Effector CD8-positive, alpha-beta T cell (primary cell): ENCODE measurements at places on chromosomes 2 and 18.

DNA sequence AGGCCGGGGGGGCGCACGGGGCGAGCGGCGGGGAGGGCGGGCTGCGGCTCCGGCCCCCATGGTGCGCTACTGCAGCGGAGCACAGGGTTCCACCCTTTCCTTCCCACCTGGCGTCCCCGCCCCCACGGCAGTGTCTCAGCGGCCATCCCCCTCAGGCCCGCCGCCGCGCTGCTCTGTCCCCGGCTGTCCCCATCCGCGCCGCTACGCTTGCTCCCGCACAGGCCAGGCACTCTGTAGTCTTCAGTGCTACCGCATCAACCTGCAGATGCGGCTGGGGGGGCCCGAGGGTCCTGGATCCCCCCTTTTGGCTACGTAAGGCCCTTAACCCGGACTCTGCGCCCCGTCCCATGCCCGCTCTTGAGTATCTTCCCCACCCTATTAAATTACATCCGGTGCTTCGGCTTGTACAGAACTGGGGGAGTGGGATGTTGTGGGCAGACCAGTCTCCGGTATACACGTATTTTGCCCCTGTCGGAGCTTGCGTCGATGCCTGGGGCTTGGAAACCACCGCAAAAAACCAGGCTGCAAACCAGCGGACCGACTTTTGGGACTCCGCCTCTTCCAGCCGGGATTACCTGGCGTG lies 598 bp upstream of the WBP1 start:
- DNase-seq: peak; percentile 65

DNA sequence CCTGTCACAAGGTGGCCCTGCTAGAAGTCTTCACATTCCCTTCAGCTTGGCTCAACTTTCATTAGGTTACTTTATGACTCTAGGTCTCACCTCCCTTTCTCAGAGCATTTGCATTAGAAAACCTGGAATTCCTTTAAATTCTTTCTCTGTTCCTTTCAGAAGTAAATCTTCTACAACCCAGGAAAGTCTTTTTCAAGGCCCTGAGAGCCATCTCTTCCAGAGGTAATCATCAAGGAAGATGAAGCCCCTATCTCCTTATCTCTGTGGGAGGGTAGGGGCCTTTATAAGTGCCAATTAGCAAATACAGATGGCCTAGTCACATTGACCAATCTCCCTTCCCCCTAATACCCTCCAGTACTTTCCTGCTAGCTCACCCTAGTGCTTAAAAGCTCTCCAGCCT lies 848.0 kb upstream of the FAM98A start:
- DNase-seq: no peak

DNA sequence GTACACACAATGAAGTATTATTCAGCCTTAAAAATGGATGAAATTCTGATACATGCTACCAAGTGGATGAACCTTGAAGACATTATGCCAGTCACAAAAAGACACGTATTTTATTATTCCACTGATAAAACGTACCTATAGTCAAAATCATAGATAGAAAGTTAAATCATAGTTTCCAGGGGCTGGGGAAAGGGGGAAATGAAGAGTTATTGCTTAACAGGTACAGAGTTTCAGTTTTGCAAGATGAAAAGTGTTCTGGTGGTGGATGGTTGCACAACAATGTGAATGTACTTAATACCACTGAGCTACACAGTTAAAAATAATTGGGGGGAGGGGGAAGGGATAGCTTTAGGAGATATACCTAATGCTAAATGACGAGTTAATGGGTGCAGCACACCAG lies 279.0 kb upstream of the STON1 start:
- DNase-seq: no peak

GRCh38 chr2:120239488-120240287 lies 13.0 kb upstream of the RALB start:
- DNase-seq: no peak

DNA sequence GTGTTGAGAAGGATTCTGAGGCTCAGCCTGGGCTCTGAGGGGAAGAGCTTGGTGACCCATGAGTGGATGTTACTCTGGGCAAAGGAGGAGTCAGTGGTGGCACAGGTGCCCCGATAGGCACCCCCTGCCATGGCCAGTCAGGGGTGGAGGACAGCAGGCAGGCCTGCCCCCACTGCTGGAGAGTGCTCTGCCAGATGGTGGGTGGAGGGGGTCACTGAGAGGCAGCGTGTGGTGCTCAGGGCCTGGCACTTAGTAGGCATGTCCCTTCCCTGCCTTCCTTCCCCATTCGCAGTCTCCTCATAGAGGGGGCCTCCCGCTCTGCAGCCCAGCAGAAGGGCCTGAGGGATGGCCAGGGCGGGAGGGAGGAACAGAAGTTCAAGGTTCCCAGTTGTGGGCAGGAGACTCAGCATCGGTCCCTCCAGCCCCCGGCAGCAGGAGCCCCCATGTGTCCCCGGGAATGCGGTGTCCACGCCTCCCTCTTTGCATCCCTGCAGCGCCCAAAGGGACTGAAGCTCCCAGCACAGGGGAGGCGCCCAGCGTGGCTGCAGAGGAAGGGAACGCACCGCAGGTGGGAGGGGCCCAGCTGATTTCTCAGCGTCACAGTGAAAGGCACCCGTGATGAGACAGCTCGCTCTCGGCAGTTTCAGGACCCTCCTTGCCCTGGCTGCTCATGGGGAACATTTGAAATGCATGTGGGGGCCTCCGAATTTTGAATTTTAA lies 5.7 kb upstream of the SNED1 start:
- no peak for DNase-seq

- DNase-seq: no peak
Observed at GRCh38 chr2:113720167-113720566, 36.3 kb downstream of the SLC35F5 start.

GRCh38 chr18:3623769-3624545 lies 174.0 kb downstream of the TGIF1 start:
- no peak for DNase-seq

DNA sequence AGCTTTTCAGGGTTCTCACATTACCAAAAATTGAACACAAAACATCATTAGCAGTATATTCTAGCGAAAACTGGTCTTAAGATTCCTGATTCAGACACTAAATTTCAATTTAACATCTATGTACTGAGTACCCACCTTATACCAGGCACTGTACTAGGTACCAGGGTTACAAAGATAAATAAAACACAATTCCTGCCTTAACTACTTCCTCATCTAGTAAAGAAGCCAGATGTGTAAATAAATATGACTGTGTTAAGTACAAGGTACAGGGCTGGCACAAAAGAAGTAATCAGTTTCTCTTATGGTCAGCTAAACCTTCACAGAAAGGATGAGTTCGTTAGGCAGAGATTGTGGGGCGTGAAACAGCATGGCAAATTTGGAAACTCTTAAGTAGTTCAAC lies 6.1 kb downstream of the FARSB start:
- no peak for DNase-seq

- DNase-seq: no peak
Observed at GRCh38 chr2:10022966-10023662, 20.2 kb upstream of the KLF11 start.

- DNase-seq: no peak
Observed at GRCh38 chr2:11379558-11379957, 35.1 kb upstream of the ROCK2 start.

GRCh38 chr2:44267796-44268648 lies 7.3 kb upstream of the SLC3A1 start:
- DNase-seq: no peak

DNA sequence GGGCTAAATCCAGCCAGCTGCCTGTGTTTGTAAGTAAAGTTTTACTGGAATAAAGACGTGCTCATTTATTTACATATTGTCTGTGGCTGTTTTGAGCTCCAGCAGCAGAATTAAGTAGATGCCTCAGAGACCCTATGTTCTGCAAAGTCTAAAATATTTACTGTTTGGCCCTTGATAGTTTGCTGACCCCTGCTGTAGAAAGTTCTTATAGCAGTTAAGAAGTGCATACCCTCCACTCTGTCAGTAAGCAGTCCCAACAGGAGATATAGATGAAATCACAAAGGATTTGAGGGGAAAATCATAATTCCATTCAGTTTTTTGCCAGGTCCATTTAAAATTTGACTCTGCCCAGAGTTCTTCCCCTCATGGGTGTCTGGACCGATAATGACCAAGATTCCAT lies 50.1 kb upstream of the ITM2C start:
- no peak for DNase-seq

DNA sequence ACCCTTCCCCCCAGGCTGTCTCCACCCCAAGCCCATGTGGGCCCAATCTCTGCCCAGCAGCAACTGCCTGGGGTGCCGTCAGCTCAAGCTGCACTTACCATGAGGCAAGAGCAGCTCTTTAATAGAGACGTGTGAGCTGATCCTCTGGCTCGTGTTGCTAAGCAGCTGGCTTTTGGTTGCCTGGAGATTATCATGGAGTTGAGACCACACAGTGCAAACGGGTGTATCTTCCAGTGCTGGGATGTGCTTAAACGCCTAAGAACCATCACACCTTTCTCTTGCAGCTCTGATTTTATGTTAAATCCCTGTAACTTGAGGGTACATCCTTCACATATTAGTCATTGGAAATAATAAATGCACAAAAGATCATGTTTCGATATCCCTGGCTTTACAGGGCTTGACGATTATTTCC lies 271.1 kb downstream of the PRKCE start:
- no peak for DNase-seq

- peak; percentile 6 for DNase-seq
Observed at GRCh38 chr2:74502720-74503505, 3.5 kb upstream of the LBX2 start.

GRCh38 chr2:183149489-183149888 lies 25.2 kb downstream of the NUP35 start:
- no peak for DNase-seq

GRCh38 chr2:231765496-231765929 lies 15.6 kb downstream of the PDE6D start:
- DNase-seq: no peak

GRCh38 chr2:217741381-217741955 lies 261.3 kb downstream of the TNS1 start:
- no peak for DNase-seq

- DNase-seq: no peak
Observed at GRCh38 chr2:46163098-46163430, 134.1 kb upstream of the EPAS1 start.

DNA sequence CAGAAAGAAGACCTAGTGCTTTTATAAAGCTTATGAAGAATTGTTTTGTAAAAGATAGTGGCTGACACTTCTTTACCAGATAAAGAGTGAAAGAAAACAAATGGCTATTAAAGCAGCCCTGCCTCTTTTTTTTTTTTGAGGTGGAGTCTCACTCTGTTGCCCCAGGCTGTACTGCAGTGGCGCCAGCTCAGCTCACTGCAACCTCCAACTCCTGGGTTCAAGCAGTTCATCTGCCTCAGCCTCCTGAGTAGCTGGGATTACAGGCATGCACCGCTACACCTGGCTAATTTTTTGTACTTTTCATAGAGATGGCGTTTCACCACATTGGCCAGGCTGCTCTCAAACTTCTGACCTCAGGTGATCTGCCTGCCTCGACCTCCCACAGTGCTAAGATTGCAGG lies 12.9 kb downstream of the ARPC2 start:
- no peak for DNase-seq

DNA sequence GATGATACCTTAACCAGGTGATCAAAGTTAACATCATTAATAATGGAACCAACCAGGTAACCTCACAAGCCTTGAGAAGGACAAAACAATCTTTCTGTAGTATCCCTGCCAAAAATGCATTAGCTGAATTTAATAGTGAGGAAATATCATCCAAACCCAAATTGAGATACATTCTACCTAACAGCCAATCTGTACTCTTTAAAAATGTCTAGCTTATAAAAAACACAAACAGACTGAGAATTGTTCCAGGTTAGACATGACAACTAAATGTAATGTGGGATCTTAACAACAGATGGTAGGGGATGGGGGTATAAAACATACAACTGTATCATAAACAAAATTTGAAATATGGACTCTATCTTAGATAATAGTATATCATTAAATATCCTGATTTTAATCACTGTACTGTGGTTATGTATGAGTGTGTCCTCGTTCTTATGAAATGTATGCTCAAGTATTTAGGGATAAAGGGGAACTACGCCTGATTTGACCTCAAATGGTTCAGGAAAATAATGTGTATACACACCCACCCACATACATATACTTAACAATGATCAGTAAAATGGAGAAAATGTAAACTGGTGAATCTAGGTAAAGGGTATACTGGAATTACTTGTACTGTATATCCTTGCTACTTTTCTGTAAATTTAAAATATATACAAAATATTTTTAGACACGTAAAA lies 1.7 kb downstream of the FANCL start:
- DNase-seq: no peak

DNA sequence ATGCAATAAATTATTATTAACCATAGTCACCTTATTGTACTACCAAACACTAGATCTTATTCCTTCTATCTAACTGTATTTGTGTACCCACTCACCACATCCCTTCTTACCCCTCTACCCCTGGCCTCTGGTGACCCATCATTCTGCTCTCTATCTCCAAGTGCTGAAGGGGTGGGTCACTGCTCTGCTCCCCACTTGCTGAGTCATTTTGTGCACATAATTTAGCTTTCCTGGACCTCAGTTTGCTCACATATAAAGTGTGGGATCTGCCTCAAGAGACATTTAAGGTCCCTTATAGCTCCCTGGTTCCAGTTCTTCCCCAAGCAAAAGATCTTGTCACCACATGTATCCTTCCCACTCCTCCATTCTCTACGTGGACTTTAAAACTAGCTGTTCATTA lies 169.4 kb downstream of the ZNF385B start:
- DNase-seq: no peak

DNA sequence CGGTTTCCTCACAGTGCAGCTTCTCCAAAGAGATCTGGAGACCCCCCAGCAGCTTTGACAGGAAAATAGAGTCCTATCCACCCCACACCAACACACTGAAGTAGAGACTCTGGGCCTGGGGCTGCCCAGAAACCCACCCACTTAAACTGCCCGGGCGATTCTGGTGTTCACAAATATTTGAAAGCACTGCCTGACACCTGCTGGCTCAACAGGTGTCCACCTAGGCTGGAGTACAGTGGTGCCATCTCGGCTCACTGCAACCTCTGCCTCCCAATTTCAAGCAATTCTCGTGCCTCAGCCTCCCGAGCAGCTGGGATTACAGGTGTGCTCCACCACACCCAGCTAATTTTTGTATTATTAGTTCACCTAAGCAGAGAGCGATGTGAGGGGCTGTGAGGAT lies 5.3 kb downstream of the STEAP3 start:
- no peak for DNase-seq

DNA sequence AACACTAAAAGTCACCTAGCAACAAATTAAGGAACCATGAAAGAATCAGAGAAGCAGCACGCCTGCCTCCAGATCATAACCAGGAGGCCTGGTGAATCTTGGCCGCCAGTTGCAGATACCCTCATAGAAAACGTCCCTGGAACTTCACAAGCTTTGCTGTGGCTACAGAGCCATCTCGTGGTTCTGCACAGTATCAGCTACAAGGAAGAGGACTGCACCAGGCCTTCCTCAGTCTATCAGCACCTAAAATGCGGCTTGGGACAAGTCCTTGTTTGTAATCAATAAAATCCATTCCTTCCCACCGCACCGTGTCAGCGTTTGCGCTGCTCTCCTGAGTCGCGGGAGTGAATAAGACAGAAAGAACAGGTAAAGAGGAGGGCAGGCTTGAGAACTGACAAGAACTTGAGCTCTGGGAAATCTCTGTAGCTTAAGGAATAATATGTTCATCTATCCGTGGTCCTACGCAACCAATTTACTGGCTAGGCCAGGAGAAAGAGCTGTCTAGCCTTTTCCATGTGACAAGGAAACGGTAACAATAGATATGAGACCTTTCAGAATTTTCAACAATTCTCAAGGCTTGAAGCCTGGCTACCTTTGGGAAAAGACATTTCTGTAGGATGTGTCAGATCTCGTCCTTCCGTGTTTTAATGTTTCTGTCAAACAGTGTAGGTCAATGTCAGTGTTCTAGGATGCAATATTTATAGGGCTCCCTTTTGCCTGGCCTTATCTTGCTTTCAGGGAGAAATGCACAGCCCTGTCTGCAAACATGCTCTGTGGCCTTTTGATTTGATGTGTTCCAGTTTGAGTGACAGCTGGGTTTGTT lies 128.5 kb upstream of the RAB12 start:
- DNase-seq: no peak

- DNase-seq: no peak
Observed at GRCh38 chr2:231041061-231041689, 3.9 kb downstream of the C2orf72 start.
